Activated naive CD4-positive, alpha-beta T cell treated with anti-CD3 and anti-CD28 coated beads, Interleukin-2, amount 10 ng/mL, durations not matched to agents 7 days and 5 days (primary cell): ENCODE measurements at places on chromosomes 12 and 14.
A peak's percentile ranks its signal among the peaks of the same experiment; 100 is the strongest.

GRCh38 chr12:1799882-1800400 is 20.4 kb upstream of the LRTM2 start:
- no peak for DNase-seq

DNA sequence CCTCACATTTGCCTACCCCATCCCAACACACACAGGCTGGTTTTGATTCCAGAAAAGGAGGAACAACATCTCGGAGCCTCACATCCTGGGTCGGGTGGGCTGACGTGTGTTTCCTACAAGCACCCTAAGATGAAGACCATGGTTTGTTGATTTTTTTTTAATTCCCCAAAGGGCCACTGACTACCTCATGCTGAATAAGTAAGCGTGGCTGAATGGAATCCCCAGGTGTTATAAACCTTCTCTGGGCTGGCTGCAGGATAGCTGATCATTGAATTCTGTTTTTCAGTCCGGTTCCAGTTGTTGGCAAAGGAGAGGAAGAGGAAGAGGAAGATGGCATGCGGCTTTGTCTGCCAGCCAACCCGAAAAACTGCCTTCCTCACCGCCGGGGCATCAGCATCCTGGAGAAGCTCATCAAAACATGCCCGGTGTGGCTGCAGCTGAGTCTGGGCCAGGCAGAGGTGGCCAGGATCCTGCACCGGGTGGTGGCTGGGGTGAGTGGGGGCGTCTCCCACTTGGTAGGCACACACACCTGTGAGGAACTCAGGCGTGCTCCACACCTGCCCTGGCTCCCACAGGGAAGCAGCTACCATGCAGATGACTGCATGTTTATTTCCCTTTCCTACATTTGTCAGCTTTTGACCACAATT is 42.0 kb downstream of the RIN3 start:
- DNase-seq, result no peak

DNA sequence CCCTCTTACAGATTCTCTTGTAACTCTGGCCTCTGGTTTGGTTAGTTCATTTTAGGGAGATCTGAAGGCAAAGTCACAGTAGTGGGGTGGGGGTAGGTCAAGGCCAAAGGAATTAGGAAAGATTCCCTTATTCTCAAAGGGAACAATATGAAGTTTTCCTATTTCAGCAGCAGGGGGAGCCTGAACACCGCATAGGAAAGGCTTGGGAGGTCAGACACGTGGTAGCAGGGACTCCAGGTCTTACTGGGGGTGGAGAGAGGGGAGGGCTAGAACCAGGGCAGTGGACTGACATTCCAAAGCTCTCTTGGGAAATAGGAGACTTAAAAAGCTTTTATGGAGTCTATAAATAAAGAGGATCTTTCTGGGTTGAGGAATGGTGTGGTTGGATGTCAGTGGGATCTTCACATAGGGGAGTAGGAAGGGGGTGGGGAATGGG is 1.3 kb downstream of the ZC3H10 start:
- DNase-seq, result peak; percentile 74

GRCh38 chr14:36070031-36070719 is 106.3 kb downstream of the PTCSC3 start:
- peak; percentile 55 for DNase-seq

GRCh38 chr12:109717390-109718357 is 4.0 kb downstream of the FAM222A start:
- DNase-seq, result no peak

DNA sequence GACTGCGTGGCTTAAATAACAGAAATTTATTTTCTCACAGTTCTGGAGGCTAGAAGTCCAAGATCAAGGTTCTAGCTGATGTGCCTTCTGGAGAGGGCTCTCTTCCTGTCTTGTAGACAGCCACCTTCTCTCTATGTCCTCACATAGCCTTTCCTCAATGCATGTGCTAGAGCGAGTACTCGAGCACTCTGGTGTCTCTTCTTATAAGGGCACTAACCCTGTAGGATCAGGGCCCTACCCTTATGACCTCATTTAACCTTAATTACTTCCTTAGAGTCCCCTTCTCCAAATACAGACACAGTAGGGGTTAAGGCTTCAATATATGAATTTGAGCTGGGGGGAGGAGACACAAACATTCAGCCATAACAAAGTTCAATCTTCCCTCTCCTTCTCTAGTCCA is 10.2 kb downstream of the DHH start:
- DNase-seq, result no peak

- no peak for DNase-seq
Measured at GRCh38 chr12:120642826-120643225, 2.4 kb downstream of the CABP1 start.

GRCh38 chr14:100713705-100714104 is 13.0 kb upstream of the DLK1 start:
- no peak for DNase-seq

DNA sequence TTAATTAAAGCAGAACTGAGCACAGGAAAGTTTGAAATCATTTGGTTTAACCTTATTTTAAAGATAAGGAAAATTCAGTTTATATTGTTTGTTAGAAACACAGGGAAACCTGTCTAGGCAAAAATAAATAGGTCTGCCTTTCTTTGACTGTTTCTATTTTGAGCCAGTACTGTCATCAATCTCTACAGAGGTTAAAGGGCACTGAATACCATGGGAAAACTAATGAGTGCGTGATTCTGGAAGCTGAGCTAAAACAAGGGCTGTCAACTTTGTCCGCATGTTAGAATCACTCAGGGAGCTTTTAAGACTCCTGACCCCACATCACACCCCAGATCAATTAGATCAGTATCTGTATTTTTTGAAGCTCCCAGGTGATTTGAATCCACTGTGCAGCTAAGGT is 38.8 kb downstream of the NOPCHAP1 start:
- no peak for DNase-seq

GRCh38 chr12:25768151-25768550 is 190.3 kb upstream of the RASSF8 start:
- no peak for DNase-seq
